ENCODE measurements at places on chromosomes 2 and 18. TPM values are rescaled to one million over a fixed set of nuclear protein-coding genes. Genes with fewer than 3 reads are reported as not detected.

DNER gene
- not detected for total RNA-seq

INHBB gene
- not detected for total RNA-seq

ANTXR1 gene
- total RNA-seq = 0.40 TPM

DNAH7 gene
- 0.11 TPM for total RNA-seq

ST8SIA5 gene
- total RNA-seq = 1.0 TPM

OSR1 gene
- not detected for total RNA-seq

SLC16A14 gene
- total RNA-seq = not detected

DNA sequence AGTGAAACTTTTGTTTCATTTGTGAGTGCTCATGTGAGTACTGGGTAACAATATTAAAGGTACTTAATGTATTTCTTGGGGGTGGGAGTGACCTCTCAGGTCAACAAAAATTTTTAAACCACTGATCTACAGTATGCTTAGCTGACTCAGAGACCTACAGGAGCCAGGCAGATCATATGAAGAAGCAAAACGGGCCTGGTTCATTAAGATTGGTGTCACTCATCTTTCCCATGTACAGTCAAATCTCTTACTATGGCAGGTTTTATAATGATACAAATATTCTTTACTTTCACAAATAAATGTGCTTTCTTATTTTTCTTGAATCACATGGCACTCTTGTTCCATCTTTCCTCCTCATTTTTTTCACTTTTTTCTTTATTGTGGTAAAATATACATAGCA is 7.7 kb upstream of the TMSB10 start:
- peak overlapping the region; percentile 96 for H3K27ac ChIP-seq
- no peak for DNase-seq
- peaks cover 69% of the 10 kb centered on the region for H3K4me1 ChIP-seq
- no peaks in the 10 kb centered on the region for H3K27me3 ChIP-seq
- no peaks in the 10 kb centered on the region for H3K36me3 ChIP-seq

- no peaks in the 10 kb centered on the region for H3K36me3 ChIP-seq
- H3K27ac ChIP-seq = no peak overlapping the region
- DNase-seq = no peak
- H3K4me3 ChIP-seq = no peak overlapping the region
- no peaks in the 10 kb centered on the region for H3K27me3 ChIP-seq
These were observed 62.6 kb downstream of the TMEM131 start for GRCh38 chr2:97932975-97933662.

DNA sequence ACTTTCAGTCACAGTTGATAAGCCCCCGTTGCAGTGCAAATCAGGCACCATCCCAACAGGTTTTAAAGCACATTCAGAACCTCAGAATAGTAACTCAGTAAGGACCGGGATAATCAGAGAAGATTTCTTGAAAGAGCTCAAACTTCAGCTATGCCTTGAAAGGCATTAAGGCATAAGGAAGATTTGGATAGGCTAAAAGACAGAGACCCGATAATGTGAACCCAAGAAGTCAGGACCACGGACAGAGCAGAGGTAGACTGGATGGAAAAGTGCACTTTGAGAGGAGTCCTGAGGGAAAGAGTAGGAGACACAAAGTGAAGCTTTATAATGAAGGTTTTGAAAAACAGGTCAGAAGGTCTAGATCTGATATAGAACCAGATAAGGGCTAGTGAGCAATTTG is 36.9 kb upstream of the KLF7 start:
- no peak overlapping the region for H3K27ac ChIP-seq
- peaks cover 23% of the 10 kb centered on the region for H3K27me3 ChIP-seq
- no peaks in the 10 kb centered on the region for H3K4me1 ChIP-seq
- H3K36me3 ChIP-seq = no peaks in the 10 kb centered on the region
- no peak overlapping the region for H3K4me3 ChIP-seq
- DNase-seq = no peak

GRCh38 chr2:42834161-42834560 is 41.8 kb upstream of the HAAO start:
- no peaks in the 10 kb centered on the region for H3K27me3 ChIP-seq
- DNase-seq = no peak
- no peaks in the 10 kb centered on the region for H3K36me3 ChIP-seq
- H3K27ac ChIP-seq = no peak overlapping the region

DNA sequence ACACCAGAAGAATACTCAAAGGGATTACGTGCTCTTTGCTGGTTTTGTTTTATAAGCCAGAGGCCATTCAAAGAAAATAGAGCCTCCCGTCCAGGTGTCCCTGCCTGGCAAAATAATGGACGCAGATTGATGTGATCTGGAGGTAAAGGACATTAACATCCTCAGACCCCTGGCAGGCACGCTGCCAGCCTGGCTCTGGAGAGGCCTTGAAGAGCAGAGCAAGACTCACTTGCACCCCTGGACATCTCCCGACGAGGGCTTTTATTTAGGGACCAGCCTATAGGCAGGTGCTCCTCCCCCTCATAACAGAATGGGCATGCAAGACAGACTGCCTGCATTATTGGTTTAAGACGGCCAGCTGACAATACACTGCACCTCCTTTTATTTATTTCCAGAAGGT is 291.3 kb downstream of the BCL11A start:
- no peak overlapping the region for H3K27ac ChIP-seq
- no peak overlapping the region for H3K4me3 ChIP-seq
- DNase-seq = no peak
- H3K36me3 ChIP-seq = no peaks in the 10 kb centered on the region
- no peaks in the 10 kb centered on the region for H3K27me3 ChIP-seq

DNA sequence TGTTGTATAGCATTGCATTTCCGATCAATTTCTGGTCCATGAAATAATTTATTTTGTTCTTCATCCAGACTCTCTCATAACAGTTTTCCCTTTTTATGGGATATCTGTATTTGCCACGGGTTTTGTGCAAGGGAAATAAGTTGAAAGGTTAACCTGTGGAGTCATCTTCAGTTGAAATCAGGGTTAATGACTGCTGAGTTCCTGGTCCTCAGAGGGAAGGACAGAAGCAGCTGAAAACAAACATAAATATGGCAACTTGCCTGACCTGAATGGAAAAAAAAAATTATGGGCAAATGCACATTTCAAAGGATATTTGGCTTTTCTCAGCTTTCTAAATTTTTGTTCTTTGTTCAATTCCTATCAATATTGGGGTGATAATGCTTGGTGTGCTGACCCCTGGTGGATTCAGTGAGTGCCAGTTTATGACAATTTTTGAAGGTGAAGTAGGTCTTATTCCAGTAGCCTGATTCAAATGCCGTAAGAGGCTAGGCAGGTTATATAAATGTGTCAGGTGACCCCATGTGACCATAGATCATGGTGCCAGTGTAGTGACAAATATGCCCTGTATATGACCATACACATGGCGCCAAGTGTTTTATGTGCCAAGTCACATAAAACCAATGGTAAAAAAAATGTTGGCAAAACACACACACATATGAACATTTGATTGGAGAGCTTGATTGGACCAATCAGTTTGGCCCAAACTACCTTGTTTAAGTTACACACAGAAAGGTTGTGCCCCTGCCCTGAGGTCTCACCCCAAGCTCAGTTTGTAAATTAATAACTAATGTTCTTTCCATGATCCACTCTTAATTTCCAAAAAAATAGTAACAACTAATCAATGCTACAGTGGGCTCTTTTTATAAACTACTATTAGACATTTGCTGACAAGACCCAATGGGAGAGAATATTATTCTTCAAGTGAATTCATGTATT is 47.6 kb upstream of the FAM124B start:
- DNase-seq = no peak
- H3K4me3 ChIP-seq = no peak overlapping the region
- H3K36me3 ChIP-seq = no peaks in the 10 kb centered on the region
- peaks cover 17% of the 10 kb centered on the region for H3K27me3 ChIP-seq

DNA sequence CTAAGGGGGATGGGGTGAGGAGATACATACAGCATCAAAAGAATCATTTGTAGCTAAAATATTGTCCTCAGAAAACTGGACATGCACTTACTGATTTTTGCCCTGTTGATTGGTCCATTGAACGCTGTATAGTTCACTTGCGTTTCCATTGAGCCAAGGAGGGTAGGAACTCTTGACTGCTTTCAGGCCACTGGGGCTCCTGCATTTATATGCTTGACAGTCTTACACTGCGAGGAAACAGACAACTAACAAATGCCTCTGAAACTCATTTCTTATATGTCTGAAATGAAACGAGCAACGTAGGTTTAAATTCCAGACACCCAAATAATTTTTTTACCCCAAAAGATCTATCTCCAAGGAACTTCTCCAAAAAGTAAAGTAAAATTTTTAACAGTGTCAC is 42.1 kb downstream of the ARL5A start:
- DNase-seq = no peak
- H3K4me1 ChIP-seq = peaks cover 15% of the 10 kb centered on the region
- no peak overlapping the region for H3K4me3 ChIP-seq
- no peaks in the 10 kb centered on the region for H3K27me3 ChIP-seq
- peaks cover 6% of the 10 kb centered on the region for H3K36me3 ChIP-seq

GRCh38 chr18:24436939-24437338 is 10.5 kb downstream of the IMPACT start:
- no peak overlapping the region for H3K27ac ChIP-seq
- no peaks in the 10 kb centered on the region for H3K27me3 ChIP-seq
- no peak for DNase-seq
- peaks cover 5% of the 10 kb centered on the region for H3K36me3 ChIP-seq
- no peak overlapping the region for H3K4me3 ChIP-seq
- H3K4me1 ChIP-seq = peaks cover 5% of the 10 kb centered on the region

- H3K4me3 ChIP-seq = peak overlapping the region; percentile 77
- peak; percentile 91 for DNase-seq
- H3K27me3 ChIP-seq = no peaks in the 10 kb centered on the region
These were observed 44.8 kb downstream of the SETBP1 start for GRCh38 chr18:44725300-44726058.

GRCh38 chr2:129877795-129878775 is 101.4 kb upstream of the RAB6C start:
- no peaks in the 10 kb centered on the region for H3K27me3 ChIP-seq
- DNase-seq = no peak
- H3K36me3 ChIP-seq = no peaks in the 10 kb centered on the region
- peak overlapping the region; percentile 48 for H3K27ac ChIP-seq
- peaks cover 8% of the 10 kb centered on the region for H3K4me1 ChIP-seq
- H3K4me3 ChIP-seq = peak overlapping the region; percentile 47

GRCh38 chr2:179051250-179051649 is 1.3 kb upstream of the CCDC141 start:
- H3K4me3 ChIP-seq = no peak overlapping the region
- H3K4me1 ChIP-seq = peaks cover 4% of the 10 kb centered on the region
- DNase-seq = no peak

- DNase-seq = no peak
- H3K27ac ChIP-seq = no peak overlapping the region
- no peaks in the 10 kb centered on the region for H3K4me1 ChIP-seq
- no peak overlapping the region for H3K4me3 ChIP-seq
- no peaks in the 10 kb centered on the region for H3K27me3 ChIP-seq
These were observed 3.8 kb upstream of the CNDP1 start for GRCh38 chr18:74530584-74530862.

- peak overlapping the region; percentile 34 for H3K4me3 ChIP-seq
- no peak for DNase-seq
- no peaks in the 10 kb centered on the region for H3K36me3 ChIP-seq
- H3K27ac ChIP-seq = no peak overlapping the region
- H3K27me3 ChIP-seq = peaks cover 86% of the 10 kb centered on the region
These were observed 4.5 kb downstream of the RAB31 start for GRCh38 chr18:9712611-9713010.

GRCh38 chr2:128593879-128594650 is 275.4 kb upstream of the HS6ST1 start:
- no peaks in the 10 kb centered on the region for H3K36me3 ChIP-seq
- no peak overlapping the region for H3K4me3 ChIP-seq
- H3K4me1 ChIP-seq = no peaks in the 10 kb centered on the region
- H3K27me3 ChIP-seq = peaks cover 13% of the 10 kb centered on the region

DNA sequence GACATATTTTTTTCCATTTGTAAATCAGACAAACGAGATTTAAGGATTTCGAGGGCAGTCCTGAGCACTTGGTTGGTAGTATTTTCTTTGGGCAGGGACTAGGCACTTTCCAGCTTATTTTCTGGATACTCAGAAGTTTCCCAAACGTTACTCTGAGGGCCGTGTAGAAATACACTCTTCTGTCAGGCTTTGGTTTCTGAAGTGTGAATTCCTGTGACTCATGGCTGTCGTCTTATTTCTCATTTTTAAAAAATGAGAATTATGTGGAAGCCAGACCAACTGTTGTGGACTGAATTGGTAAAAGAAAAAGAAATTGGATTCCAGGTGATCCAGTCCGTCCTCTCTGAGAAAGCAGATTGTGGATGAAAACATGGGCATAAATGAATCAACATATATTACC is 658.6 kb upstream of the FANCL start:
- DNase-seq = no peak
- peaks cover 5% of the 10 kb centered on the region for H3K27me3 ChIP-seq
- H3K4me3 ChIP-seq = no peak overlapping the region
- H3K4me1 ChIP-seq = no peaks in the 10 kb centered on the region
- no peaks in the 10 kb centered on the region for H3K36me3 ChIP-seq

DNA sequence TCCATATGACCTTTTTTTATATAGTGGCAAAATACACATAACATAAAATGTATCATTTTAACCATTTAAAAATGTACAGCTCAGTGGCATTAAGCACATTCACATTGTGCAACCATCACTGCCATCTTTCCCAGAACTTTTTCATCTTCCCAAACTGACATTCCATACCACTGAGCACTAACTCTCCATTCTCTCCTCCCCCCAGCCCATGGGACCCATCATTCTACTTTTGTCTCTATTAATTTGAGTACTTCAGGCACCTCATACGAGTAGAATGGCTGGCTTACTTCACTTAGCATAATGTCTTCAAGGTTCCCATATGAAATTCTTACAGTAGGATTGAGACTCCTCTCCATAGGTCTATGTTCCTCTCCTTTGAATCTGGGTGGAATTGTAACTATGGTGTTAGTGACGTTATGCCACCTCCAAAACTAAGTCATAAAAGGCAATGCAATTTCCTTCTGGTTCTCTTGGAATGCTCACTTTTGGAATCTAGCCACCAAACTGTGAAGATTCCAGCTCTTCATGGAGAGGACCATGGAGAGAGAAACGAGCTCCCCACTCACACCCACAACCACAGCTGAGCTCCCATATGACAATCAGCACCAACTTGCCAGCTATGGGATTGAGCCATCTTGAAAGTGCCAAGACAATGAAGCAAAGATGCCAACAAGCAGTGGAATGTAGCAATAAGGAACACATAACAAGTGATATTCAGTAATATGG is 9.8 kb upstream of the DNAJC27 start:
- no peaks in the 10 kb centered on the region for H3K4me1 ChIP-seq
- no peak for DNase-seq
- no peak overlapping the region for H3K27ac ChIP-seq
- H3K36me3 ChIP-seq = no peaks in the 10 kb centered on the region
- H3K4me3 ChIP-seq = no peak overlapping the region

GRCh38 chr2:69134306-69134945 is 121.4 kb downstream of the ANTXR1 start:
- no peak overlapping the region for H3K4me3 ChIP-seq
- H3K27ac ChIP-seq = no peak overlapping the region
- no peaks in the 10 kb centered on the region for H3K36me3 ChIP-seq
- H3K4me1 ChIP-seq = no peaks in the 10 kb centered on the region

Measured in natural killer cell treated with Interleukin-12 subunit alpha and Interleukin-12 subunit beta and Interleukin-15 and Interleukin-18, amount 100 ng/mL, for 72 hours (primary cell).